ENCODE measurements at places on chromosomes 16 and 17.

DNA sequence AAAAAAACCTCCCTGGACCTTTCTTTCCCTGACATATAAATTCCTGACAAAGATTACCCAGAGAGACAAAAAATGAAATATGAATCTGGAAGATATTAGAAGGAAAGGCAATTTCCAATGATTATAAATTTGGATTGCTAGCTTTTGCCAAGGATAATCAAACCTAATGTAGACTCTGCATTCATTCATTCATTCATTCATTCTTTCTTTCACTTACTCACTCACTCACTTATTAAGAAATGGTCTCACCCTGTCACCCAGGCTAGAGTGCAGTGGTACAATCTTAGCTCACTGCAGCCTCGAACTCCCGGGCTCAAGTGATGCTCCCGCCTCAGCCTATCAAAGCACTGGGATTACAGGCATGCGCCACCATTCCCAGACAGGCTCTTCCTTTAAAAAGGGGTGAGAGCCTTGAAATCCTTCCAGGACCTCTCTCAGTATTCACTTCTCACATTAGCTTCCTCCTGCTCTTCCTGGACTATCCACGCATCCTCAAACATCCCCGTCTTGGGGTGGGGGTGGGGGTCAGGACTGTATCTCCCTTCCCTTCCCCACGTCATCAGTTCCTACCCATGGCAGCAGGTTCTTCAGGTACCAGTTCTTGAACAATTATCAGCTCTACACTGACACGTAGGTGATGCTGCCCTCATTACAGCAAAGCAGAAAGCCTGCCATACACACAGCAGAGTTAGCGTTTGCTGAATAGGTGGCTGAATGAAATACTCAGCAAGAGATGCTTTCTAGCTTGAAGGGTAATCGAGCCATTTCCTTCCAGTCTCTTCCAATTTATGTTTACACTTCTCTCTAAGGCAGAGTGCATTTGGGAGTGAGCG is 19.8 kb downstream of the PRPSAP1 start:
- no peak for DNase-seq

- no peak for DNase-seq
These were observed 823 bp upstream of the ZNF469 start for GRCh38 chr16:88381820-88382451.

- DNase-seq, result no peak
These were observed 15.9 kb downstream of the RAB5C start for GRCh38 chr17:42138749-42139492.

GRCh38 chr17:78197147-78197832 is 10.1 kb downstream of the AFMID start:
- DNase-seq, result no peak

DNA sequence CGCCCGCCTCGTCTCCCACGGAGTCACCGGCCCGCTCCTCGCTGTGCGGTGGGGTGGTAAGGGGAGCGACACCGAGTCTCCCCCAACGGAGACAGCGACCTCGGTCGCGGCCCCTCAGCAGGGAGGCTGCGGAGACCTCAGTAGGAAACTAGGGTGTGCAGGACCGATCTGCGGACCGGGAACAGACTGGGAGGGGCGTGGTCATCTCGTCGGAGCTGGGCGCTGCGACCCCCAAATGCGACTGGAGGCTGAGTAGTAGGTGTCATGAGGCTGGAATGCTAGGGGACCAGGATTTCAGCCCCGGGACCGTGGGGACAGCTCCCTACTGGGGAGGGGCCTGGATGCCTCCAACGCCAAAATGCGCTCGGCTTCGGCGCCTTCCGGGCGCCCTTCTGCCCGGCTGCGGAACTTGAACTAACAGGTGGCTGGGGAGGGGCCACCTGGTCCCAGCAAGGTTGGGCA is 1.3 kb downstream of the CACNG4 start:
- DNase-seq, result no peak

GRCh38 chr16:35687781-35688180 is 2228.4 kb downstream of the TP53TG3F start:
- no peak for DNase-seq

DNA sequence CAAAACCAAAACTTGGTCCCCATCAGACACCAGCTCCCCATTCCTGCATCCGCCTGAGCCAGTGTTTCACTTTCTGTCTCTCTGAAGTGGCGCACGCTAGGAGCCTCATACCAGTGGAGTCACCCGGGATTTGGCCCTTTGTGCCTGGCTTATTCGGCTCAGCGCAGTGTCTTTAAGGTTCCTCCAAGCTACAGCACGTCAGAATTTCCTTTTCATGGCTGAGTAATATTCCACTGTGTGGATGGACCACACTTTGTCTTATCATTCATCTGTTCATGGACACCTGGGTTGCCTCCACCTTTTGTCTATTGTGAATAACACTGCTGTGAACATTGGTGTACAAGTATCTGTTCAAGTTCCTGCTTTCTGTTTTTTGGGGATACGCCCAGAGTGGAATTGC is 45.2 kb upstream of the CHMP6 start:
- DNase-seq, result no peak

DNA sequence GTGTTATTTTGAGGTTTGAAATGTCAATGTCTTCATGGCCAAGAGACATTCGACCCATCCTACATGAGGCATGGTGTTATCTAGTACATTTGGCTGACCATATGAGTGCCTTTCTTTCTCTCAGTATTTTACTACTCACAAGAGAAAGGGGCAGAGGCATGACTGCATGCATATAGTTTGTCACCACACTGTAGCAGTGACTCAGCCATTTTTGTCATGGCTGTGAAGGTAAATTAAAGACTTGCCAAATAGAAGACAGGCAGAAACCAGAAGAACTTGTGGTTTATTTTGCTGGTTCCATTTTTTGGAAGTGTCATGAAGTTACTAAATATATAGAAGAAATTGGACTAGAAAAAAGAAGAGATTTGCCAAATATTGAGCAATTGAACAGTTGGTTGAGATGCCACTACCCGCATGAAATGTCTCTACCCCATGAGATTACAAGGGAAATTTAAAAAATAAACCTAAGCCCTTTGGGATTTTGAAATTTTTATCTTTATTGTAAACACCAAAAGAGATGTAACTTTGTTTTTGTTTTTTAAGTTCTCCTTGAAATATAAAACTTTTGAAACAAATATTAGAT is 170.3 kb downstream of the CHD9 start:
- DNase-seq, result peak; percentile 64

GRCh38 chr16:16073891-16074881 is 124.8 kb downstream of the ABCC1 start:
- no peak for DNase-seq

GRCh38 chr16:88010343-88010967 is 59.2 kb downstream of the BANP start:
- no peak for DNase-seq

GRCh38 chr17:67800495-67800928 is 24.8 kb upstream of the BPTF start:
- DNase-seq, result peak; percentile 80

GRCh38 chr16:77308163-77308561 is 109.0 kb downstream of the SYCE1L start:
- DNase-seq, result no peak

DNA sequence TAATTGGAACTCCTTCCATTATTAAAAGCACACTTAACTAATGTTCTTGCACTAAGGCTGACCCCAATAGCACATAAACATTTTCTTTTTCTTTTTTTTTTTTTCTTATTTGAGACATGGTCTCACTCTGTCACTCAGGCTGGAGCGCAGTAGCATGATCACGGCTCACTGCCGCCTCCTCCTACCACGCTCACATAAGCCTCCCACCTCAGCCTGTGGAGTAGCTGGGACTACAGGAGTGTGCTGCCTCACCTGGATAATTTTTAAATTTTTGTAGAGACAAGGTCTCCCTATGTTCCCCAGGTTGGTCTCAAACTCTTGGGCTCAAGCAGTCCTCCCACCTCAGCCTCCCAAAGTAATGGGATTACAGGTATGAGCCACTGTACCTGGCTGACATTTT is 1.2 kb upstream of the ZNF652 start:
- no peak for DNase-seq

DNA sequence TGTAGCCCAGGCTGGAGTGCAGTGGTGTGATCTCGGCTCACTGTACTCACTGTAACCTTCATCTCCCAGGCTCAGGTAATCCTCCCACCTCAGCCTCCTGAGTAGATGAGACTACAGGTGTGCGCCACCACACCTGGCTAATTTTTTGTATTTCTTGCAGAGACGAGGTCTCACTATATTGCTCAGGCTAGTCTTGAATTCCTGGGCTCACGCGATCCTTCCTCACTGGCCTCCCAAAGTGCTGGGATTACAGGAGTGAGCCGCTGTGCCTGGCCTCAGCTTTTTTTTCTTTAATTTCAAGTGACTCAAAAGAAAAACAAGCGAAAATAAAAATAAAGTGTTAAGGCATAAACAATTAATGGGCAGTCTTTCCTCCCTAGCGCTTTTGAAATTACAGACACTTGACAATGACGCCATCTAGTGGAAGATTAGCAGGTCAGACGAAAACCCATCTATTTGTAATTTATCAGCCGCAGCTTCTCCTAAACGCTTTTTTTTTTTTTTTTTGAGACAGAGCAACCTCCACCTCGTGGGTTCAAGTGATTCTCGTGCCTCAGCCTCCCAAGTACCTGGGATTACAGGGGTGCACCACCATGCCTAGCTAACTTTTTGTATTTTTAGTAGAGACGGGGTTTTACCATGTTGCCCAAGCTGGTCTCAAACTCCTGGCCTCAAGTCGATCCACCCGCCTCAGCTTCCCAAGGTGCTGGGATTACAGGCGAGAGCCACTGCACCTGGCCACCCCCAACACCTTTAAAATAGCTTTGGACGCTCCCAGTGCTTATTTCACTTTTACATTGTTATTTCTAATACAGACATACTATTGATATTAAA is 28.1 kb upstream of the PECAM1 start:
- DNase-seq, result peak; percentile 78

DNA sequence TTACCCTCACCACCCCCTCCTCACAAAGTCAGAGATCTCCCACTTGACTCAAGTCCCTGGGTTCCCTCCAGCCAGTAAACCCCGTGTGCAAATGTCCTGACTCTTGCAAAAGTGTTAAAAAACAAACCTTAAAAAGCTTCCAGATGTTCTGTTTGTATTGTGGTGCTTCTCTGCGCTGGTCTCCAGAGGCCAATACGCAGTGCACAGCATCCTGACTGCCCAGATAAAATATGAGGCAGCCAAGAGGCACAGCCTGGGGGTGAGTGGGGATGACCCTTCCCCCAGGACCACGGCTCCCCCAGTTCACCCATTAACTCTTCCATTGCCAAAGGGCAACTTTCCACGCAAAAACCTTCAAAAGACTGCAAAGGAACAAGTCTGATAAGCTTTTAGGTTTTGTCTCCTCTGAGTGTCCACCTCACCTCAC is 291.8 kb downstream of the SOX9 start:
- DNase-seq, result no peak

GRCh38 chr17:19904924-19905323 is 37.2 kb upstream of the ULK2 start:
- peak; percentile 73 for DNase-seq

GRCh38 chr17:37827905-37828650 is 83.2 kb upstream of the HNF1B start:
- no peak for DNase-seq

DNA sequence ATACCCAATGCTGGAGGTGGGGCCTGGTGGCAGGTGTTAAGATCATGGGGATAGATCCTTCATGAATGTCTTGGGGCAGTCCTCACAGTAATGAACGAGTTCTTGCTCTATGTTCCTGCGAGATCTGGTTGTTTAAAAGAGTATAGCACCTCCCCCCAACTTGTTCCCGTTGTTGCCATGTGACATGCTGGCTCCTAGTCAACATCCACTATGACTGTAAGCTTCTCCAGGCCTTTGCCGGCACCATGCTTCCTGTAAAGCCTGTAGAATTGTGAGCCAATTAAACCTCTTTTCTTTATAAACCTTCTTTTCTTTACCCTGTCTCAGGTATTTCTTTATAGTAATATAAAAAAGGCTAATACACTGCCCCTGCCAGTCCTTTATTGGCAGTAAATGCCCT is 33.3 kb downstream of the RANBP10 start:
- DNase-seq, result peak; percentile 14

- no peak for DNase-seq
These were observed 10.9 kb downstream of the ARHGEF15 start for GRCh38 chr17:8320990-8321389.

GRCh38 chr17:80455336-80455710 is 21.1 kb downstream of the NPTX1 start:
- peak; percentile 63 for DNase-seq

- peak; percentile 44 for DNase-seq
These were observed 77.8 kb downstream of the VMP1 start for GRCh38 chr17:59785091-59785799.

DNA sequence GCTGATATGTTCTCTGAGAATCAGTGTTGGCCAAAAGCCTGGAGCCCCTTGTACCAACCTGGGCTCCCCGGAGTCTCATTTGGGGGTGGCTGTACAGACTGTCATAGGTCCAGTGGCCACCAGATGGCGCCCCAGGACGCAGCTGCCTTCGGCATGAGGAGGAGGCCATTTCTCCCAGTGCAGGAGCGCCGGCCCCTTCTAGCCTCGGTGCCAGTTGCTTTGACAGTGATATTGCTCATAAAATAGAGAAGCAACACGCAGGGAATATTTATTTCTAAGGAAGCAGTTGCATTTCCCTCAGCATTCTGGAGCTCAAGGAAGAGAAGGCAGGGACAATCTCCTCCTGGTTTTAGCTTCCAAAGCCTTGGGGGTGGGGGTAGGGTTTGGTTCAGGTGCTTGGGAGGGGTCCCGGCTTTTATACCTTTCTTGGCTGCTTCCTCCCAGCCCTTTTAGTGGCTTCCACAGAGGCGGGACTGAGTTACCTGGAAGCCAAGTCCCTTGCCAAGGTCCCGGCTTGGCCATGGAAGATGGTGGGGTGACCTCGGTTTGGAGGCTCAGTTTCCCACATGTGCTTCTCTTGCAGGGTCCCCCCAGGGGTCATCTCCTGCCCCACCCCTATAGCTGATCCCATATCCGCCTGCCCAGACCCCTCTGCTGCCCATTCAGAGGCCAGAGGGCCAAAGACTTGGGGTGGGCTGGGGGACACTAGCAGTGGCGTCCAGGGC is 117.8 kb upstream of the CDC42EP4 start:
- peak; percentile 91 for DNase-seq

DNA sequence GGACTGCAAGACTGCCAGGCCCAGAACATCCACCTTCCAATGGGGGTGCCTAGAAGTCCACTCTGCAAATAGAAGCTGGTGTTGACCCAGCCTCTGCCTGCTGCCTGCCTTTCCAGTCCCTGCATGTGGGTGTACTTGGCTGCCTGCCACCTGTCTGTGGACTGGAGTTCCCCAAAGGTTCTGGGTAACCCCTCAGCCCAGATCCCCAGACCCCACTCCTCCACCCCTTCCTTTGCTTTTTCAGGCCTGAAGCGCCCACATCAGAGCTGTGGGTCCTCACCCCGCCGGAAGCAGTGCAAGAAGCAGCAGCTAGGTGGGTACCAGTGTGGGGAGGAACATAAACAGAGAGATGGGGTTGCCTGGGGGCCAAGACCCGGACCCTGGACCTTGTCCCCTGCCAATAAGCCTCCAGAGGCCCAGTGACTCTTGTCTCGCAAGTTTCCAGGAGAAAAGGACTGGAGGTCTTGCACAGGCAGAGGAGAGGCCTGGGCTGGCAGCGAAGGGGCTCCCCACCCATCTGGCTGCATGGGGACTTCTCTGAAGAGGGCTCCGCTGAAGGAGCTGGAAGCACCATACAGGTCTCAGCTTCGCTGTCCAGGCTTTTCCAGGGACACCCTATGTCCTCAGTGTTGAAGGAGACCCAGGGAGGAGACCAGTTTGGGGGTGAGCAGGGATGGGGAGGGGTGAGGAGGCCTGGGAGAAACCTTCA is 34.3 kb downstream of the NLRC5 start:
- no peak for DNase-seq

Measured in suppressor macrophage treated with lipopolysaccharide for 4 hours (primary cell).